GOT3 (cell line): ENCODE measurements at places on chromosomes 6 and 20.

GRCh38 chr20:22232473-22232872, 351.9 kb downstream of the FOXA2 start:
- DNase-seq, result no peak

- no peak for DNase-seq
Observed at GRCh38 chr6:139572001-139572400, 197.6 kb upstream of the CITED2 start.

- DNase-seq, result no peak
Observed at GRCh38 chr20:44056010-44056698, 130.8 kb downstream of the JPH2 start.

- DNase-seq, result no peak
Observed at GRCh38 chr6:125310994-125311649, 9.4 kb upstream of the HDDC2 start.

- DNase-seq, result no peak
Observed at GRCh38 chr6:73830119-73830518, 134.1 kb downstream of the CD109 start.

DNA sequence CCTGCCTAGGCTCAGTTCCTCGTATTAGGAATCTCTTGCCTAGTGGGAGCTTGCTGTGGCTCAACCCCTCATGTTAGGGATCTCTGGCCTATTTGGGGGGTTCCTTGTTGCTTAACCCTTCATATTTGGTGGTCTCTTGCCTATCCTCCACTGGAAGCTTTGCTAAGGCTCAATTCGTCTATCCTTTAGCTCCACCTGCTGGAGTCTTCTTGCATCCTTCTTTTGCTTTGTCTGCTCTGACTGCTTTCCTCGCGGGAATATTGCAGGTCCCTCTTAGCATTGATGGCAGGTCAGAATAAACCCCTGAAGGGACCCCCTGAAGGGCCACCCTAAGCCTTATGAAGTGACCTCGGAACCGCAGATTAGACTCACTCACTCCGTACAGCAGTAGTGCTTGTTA, 203.0 kb upstream of the TBX18 start:
- no peak for DNase-seq

GRCh38 chr6:126753606-126754005, 364.9 kb upstream of the RSPO3 start:
- no peak for DNase-seq

GRCh38 chr20:61120595-61121515, 131.2 kb upstream of the CDH4 start:
- no peak for DNase-seq

GRCh38 chr6:132202574-132202973, 198.7 kb downstream of the MOXD1 start:
- no peak for DNase-seq

DNA sequence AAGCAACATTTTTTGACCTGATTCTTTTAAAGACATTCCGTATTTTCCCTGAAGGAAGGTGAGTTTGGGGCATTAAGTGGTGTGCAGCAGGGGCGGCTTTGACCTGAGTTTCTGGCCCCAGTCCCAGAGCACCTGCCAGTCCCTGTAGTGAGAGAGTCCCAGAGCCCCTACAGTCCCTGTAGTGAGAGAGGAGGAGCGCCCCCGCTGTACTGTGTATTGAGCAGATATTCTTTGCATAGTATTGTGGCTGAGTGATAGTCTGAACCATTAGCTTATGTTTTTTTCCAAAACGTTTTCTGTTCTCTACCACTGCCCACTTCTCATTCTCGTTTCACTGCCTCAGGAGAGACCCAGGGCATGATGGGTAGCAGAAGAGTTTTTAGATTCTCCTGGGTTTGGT, 17.2 kb upstream of the SH3BGRL2 start:
- no peak for DNase-seq

- DNase-seq, result no peak
Observed at GRCh38 chr6:17673543-17674254, 33.0 kb downstream of the NUP153 start.

DNA sequence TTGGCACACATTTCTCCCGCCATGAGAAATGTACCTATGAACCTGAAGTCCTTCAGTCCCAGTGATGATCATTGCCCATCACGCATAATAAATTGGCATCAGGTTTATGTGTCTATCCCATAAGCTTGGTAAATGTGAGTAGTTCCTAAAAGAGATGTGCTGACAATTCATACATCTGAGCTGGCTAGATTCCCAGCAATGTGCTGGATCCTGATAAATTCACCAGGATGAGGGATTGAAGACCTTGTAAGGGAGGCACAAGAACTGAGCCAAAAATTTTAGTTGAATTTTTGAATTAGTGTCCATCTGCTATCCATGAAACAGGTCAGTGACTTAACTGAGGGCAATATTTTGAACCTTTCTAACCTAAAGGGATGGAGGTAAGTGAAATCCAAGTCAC, 267.9 kb upstream of the CITED2 start:
- DNase-seq, result no peak

DNA sequence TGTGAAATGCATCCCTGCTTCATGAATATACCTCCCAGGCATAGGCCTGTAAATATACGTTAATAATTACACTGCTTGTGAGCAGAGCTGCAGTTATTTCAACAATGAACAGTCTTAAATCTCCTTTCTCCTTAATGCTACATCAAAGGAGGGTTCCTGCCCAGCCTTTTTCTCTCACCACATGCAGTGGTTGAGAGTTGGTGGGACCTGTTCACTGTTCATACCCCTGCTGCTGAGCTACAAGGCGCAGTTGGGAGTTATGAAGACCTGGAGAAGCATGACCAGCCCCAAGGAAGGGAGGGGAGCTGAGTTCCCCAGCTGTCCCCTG, 111.9 kb upstream of the FOXQ1 start:
- DNase-seq, result no peak

GRCh38 chr6:75437421-75437891, 56.1 kb downstream of the FILIP1 start:
- no peak for DNase-seq

DNA sequence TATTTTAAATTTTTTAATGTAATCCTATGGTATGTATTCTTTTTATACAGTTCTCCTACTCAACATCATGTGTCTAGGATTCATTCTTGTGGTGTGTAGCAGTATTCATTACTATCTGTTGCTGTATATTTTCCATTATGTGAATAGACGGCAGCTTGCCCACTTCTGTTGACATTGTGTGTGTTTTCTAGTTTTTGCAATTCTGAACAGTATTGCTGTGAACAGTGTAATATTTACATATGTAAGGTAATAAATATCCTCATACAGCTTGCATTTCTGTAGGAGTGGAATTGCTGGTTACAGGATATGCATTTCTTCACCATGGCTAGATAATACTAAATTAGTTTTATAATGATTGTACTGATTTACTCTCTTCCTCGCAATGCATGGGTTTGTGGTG, 51.9 kb downstream of the SCAF8 start:
- DNase-seq, result no peak

DNA sequence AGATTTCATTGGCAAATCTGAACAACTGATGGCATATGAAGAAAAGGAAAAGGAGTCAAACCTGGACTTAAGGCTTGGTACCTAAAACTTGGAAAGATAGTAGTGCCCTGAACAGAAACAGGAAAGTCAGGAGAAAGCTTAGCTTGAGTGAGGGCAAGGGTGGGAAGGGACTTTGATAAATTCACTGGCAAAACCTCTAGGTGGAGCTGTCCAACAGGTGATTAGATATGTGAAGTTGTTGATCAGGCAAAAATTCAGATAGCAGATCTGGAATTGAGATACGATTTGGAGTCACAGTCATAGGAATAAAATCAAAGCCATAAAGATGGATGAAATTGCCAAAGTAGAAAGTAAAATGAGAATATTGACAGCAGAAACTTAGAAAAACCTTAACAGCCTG, 16.1 kb upstream of the ZNF292 start:
- DNase-seq, result no peak

DNA sequence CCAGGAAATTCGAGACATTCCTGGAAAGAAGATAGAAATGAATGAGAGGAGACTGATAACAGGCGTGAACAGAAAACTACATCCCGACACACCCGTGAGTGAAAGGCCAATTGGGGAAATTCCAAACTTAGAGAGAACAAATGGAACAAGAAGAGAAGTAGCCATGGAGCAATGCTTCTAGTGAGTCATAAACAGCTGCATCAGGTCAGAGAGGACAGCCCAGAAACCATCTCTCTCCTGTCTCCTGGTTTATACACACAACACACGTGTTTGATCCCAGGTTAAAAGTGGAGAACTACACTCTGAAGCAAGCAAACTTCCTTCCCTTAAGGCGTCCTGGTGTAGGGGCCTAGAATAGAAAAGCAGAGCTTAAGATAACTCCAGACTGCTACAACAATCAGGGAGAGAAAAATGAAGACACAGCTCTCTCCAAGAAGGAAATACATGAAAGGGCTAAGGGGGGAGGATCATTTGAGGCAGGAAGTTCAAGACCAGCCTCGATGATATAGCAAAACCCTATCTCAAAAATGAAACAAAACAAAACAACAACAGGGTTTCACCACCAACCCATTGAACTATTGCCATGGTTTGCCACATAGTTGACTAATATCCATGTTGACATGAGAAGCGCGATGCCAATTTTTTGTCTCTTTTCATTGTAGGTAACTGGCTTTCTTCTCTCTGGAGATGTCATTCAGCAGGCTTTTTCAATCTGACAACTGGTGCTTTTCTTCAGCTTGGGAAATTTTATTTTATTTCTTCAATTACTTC, 26.9 kb downstream of the NRN1 start:
- DNase-seq, result no peak

DNA sequence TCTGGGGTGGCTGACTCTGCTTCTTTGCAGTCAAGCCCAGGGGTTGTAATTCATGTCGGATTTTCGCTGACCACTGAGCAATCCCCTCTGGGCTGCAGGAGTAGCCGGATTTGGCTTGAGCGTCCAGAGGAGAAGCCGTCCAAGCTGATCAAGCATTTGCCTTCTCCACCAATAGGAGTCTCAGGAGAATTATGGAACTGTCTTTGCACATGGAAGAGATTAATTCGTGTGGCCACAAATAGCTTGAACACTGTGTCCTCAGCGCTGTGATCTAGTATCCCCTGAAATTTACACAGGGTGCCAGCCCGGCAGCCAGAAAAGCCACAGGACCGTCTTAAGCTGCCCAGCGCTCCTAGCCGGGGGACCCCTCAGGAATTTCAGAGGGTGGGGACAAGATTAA, 37.1 kb downstream of the EYA2 start:
- no peak for DNase-seq

DNA sequence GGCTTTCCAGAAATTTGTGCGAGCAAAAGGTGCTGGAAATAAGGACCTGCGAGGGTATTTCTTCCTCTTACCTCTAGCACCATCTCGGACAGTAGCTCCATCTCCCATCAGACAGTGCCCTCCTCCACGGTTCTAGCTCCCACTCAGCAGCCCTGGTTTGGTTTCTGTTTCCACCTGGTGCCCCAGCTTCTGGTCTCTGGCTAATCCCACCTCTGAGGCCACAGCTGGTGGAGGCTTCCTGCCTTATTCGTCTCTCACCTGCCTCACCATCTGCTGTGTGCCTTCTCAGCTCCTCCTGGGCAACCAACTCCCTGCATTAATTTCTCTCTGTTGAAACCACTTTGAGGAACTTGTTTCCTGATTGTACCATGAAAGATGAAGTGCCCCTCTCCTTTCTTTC, 162.4 kb upstream of the CDYL start:
- DNase-seq, result no peak

DNA sequence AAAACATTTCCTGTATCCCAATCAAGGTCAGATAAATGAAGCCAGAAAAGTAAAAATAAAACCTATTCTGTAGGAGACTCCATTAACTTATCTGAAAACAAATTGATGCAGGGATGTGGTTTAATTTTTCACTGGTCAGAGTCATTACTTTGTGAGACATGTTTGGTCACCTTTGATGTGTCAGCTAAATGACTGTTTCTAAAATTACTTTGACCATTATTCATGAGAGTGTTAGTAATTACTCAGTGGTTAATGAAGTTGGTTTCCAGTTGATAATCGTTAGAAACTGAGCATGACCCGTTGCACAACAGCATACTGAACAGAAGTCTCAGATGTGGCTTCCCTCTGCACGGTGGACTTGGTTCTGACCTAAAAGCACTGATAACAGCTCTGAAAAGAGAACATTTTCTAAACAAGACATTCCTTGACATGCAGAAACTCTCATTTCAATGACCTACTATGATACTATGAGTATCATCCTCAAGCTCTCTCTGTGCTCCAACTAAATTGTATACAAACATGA, 410.5 kb upstream of the RNF217 start:
- DNase-seq, result no peak

- no peak for DNase-seq
Observed at GRCh38 chr6:41943456-41943855, 1.8 kb upstream of the CCND3 start.

- no peak for DNase-seq
Observed at GRCh38 chr20:58223358-58223941, 5.0 kb downstream of the ANKRD60 start.

DNA sequence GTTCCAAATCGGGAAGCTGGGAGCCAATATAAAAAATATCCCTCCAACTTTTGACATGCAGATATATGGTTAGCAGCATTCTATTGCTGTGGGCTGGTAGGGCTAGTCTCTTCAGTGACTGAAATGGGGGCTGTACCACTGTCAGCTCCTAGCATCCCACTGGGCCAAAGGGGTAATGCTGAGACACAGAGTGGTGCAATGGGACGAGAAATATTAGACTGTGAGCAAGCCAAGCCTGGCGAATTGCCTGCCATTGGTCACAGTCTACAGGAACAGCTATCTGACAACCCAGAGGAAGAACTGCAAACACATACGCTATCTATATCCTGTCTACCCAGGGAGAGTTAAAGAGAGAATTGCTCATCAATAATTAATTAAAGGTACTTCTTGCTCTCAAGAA, 3.5 kb downstream of the SLC35F1 start:
- DNase-seq, result no peak

DNA sequence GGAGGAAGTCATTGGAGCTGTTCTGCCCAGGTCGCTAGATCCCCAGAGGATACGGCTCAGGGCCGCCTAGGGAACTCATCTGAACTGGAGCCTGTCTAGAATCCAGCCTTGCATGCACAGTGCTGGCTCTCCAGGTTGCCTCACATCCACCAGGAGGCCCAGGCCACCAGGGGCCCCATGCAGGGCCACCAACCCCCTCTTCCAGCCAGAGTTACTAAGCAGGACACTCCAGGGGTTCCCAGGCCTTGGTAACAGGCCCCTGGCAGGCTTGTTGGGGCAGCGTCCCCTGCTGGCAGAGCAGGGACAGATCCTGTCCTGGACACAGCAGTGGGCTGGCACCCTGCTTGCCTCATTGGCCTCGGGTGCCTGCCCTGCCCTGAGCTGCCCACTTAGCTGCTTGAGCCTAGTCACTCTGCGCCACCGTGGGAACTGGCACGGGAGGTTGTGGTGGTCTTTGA, 35.3 kb downstream of the EFCAB8 start:
- DNase-seq, result no peak

- no peak for DNase-seq
Observed at GRCh38 chr6:84920021-84920420, 155.6 kb upstream of the TBX18 start.
